ENCODE measurements at places on chromosomes 11 and 22.

- no peak for DNase-seq
Observed at GRCh38 chr11:59992425-59992824, 24.6 kb upstream of the OOSP4B start.

- peak; percentile 76 for DNase-seq
Observed at GRCh38 chr11:14907411-14908213, 15.6 kb upstream of the CYP2R1 start.

GRCh38 chr11:64132191-64132771, 33.6 kb downstream of the MACROD1 start:
- no peak for DNase-seq

- no peak for DNase-seq
Observed at GRCh38 chr11:105392556-105392955, 217.3 kb upstream of the GRIA4 start.

GRCh38 chr22:48335442-48336139, 1492.1 kb downstream of the BRD1 start:
- no peak for DNase-seq
